ENCODE measurements at places on chromosomes 6 and 20.

GRCh38 chr20:4910951-4911350, 90.4 kb downstream of the SLC23A2 start:
- DNase-seq = no peak

DNA sequence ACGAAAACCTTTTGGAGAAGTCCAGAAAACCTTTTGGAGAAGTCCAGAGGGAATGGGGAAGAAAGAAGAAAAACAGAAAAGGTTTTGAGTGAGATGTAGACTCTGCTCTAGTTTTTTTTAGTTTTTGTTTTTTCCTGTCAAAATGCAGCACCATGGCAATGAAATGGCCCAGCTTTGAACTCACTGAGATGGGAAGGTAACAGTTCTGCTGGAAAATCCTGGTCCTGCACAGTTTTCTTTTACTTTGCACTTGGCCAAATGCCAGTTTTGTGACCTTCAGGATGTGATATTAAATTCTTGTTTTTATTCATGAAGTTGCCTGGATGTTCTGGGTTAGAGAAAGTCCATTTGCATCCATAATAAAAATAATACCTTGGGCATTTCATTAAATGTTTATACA, 145.7 kb downstream of the CFAP61 start:
- DNase-seq = no peak

DNA sequence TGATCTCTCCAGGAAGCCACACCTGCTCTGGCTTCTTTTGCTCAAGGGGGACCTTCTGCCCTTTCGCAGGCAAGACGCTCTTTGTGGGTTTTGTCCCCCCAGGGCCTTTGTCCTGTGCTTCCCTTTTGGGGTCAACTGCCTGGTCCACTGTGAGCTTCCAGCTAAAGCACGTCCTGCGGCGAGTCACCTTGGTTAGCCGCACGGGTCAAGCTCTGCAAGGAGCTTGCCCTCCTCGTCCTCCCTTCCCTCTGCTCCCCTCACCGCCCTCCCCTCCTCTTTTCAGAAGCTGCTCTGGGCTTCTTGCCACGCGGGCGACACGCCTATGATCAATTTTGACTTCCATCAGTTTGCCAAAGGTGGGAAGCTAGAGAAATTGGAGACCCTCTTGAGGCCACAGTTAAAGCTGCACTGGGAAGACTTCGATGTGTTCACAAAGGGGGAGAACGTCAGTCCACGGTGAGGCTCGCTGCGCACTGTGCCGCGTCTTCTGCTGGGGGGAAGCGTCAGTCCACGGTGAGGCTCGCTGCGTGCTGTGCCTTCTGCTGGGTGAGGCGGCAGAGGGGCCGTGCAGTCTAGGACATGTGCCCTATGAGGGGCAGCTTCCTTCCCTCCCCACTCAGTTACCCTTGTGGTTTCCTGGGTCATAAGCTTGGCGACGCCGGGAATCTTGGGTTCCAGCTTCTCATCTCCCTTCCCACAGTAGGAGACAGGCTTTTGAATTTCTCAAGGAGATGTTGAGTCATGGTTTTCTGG, 80.2 kb downstream of the SYNJ2 start:
- DNase-seq = no peak

DNA sequence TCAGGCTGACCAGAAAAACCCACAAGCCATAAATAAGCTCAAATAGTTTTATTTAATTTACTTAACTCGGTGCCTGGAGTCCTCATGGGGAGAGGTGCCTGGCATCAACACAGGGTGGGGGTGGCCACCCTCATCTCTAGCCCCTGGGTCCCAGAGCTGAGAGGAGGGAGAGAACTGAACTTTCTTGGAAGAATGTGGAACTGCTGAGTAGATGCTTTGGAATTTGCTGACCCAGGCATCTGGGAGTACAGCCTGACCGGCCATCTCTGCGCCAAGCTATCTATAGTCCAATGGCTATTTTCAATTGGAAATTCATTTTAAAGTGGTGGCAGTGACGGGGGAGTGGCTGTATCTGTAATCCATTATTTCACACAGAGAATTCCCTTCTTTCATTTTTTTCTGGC, 104.8 kb downstream of the CDH26 start:
- DNase-seq = no peak

- DNase-seq = no peak
Measured at GRCh38 chr6:145809785-145810184, 4.8 kb downstream of the FBXO30 start.

DNA sequence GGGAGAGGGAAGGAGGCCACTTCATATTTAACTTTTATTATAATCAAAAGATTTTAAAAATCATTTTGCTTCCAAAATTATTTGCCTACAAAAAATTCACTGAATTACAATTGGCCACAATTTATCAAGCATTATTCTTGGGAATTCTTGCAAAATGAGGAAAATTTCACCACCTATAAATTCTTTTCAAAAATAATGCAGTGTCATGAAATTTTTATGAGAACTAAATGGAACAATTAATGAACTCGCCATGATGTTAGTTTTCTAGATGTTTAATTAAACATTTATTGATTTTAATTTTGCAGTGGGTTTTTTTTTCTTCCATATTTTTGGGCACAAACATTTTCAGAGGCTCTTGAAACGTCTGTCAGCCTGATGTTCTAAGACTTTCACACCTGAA, 5.8 kb upstream of the ZBP1 start:
- no peak for DNase-seq

DNA sequence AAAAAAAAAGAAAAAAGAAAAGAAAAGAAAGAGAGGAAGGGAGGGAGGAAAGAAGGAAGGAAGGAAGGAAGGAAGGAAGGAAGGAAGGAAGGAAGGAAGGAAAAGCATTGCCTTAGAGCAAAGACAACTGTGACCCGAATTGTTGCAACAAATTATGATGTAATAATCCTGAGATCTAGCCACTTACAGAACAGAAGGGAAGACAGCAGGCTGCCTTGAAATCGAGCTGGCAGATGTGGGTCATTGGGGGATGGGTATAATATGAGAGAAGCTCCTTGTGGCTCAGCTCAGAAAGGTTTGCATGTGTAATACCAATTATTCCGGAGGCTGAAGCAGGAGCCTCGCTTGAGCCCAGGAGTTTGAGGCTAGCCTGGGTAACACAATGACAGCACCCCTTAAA, 208.1 kb upstream of the PROKR2 start:
- DNase-seq = no peak

- no peak for DNase-seq
Measured at GRCh38 chr6:55632953-55633352, 54.0 kb upstream of the HMGCLL1 start.

DNA sequence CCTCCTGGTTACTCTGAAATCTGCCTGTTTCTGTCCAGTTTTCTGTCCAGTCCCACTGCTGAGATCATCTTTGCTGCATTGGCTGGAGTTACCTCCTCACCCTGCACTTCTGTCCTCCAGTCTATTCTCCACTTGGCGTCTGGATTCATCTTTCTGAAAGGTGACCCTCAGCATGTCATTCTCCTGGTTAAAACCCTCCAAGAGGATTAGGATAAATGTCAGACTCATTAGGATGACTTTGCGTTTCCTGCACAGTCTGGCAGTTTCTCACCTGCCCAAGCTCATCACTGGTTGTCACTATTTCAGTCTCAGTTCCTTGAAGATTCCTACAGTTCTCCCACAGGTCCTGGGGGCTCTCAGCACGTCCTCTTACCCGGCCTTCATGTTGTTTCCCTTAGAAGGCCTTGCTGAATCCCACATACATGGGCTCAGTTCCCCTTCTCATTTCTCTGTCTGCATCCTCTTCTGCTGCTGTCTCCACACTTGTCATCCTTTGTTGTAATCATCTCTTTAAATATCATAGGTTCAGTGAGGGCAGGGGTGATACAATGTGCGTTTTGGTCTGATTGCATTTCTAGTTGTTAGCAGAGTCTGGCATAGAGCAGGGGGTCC, 374.8 kb downstream of the QKI start:
- no peak for DNase-seq

Measured in NCI-H2029 treated with DMSO at 0.1 percent for 48 hours (cell line).